MCF 10A (cell line): ENCODE measurements at places on chromosomes 11 and 22. TPM values are rescaled to one million over a fixed set of nuclear protein-coding genes. Genes with fewer than 3 reads are reported as not detected.

The MS4A3 gene
- not detected in 2 replicates for total RNA-seq

The DNAJB7 gene
- not detected in 2 replicates for total RNA-seq

The OR52D1 gene
- total RNA-seq = not detected in 2 replicates

The LIF gene
- total RNA-seq = 9.5 and 19.3 TPM in 2 replicates

- DNase-seq = no peak
These were observed 31.9 kb upstream of the SMIM38 start for GRCh38 chr11:69123593-69124545.

- DNase-seq = no peak
These were observed 126.3 kb downstream of the RRAS2 start for GRCh38 chr11:14232652-14233051.

- DNase-seq = no peak
These were observed 19.1 kb downstream of the INCENP start for GRCh38 chr11:62142921-62143320.

DNA sequence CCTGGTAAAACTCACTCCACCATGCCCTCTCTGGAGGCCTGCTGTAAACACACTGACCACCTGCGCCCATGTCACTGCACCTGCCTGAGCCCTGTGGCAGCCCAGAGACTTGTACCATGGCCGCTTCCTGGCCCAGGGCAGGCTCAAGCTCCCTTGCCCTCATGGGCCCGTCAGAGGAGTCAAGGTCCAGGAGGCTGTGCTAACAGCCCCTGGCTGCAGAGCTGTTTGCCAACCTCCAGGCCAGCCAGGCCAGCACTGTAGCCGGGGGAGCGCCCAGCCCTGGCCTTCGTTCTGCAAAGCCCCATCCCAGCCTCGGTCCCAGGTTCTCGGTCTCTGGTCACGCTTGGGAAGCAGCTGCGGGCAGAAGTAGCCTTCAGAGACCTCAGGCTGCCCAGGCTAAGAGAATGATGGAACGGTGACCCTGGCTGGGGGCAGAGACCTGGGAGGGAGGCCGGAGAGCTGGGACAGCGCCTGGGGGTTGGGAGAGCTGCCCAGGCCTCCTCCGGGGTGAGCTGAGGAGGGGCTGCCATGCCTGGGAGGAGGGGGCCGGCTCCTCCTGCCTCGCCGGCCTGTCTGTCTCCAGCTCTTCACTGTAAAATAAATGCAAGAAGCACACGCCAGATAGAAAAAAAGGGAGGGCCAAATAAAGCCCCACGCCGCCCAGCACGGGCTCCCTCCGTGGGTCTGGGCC, 11.9 kb upstream of the TCF20 start:
- DNase-seq = no peak

- DNase-seq = no peak
These were observed 227.8 kb downstream of the BRD1 start for GRCh38 chr22:49599691-49600455.

- no peak for DNase-seq
These were observed 14.2 kb downstream of the PLEKHB1 start for GRCh38 chr11:73660497-73661034.
